ENCODE measurements at places on chromosomes 1 and 21.
A peak's percentile ranks its signal among the peaks of the same experiment; 100 is the strongest.

GRCh38 chr1:53145942-53146708 lies 3.7 kb upstream of the SLC1A7 start:
- DNase-seq, result peak; percentile 92

- no peak for DNase-seq
These were observed 146.5 kb upstream of the TNR start for GRCh38 chr1:175889848-175890247.

DNA sequence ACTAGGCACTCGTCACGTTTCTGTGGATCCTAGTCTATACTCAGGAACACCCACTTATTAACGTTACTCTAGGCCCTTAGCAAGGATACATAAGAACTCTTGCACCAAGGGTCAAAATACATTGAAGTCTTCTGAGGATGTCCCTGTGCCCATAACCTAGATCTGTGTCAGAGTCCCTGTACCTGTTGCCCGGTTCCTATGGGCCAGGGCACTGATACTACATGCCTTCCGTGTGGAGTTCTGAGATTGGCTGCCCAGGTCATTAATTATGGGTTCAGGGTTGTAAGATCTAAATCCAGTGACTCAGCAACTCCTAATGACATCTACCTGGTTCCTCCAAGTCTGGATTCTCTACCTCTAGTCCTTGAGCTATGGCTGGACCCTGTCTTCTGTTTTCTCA lies 69.5 kb downstream of the GPR137B start:
- no peak for DNase-seq

- DNase-seq, result no peak
These were observed 9.8 kb upstream of the KCNA3 start for GRCh38 chr1:110684491-110684890.

GRCh38 chr1:33407352-33408092 lies 23.4 kb downstream of the PHC2 start:
- no peak for DNase-seq

GRCh38 chr1:80517062-80517461 lies 1283.7 kb upstream of the ADGRL2 start:
- DNase-seq, result no peak

DNA sequence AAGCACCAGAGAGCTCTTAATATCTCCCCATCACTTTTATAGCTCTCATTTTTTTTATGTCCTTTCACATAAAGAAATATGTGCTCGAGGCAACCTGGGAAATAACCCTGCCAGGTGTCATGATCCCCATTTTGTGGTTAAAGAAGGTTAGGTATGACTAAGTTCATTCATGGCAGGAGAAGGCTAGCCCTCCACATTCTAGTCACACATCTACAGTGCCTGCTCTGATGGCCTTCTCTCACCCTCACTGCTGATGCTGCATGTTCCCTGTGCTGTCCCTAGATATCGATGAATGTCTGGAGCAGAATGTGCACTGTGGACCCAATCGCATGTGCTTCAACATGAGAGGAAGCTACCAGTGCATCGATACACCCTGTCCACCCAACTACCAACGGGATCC lies 187.5 kb downstream of the TPR start:
- DNase-seq, result peak; percentile 61

GRCh38 chr1:28804071-28804470 lies 7.9 kb upstream of the OPRD1 start:
- DNase-seq, result no peak

GRCh38 chr1:224676551-224676950 lies 60.4 kb downstream of the CNIH3 start:
- DNase-seq, result no peak
